ENCODE measurements at places on chromosomes 2 and 18.

GRCh38 chr2:45570671-45571334, 40.3 kb downstream of the SRBD1 start:
- DNase-seq: no peak

DNA sequence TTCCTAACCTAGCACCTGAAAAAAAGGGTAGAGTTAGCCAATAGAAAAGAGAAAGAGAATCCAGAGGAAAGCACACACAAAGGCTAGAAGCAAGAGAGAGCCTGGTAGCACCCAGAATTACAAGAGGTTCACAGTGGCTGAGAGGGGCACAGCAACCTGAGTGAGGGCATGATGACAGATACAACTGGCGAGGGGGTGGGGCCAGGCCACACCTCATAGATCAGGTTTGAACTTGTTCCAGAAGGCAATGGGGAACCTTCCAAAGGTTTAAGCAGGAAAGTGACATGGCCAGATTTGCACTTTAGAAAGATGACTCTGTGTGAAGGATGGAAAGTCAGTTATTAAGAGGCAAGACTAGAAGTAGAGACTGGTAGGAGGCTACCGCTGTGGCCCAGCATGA, 148.0 kb downstream of the TTC32 start:
- no peak for DNase-seq

GRCh38 chr18:3649633-3650426, 199.9 kb downstream of the TGIF1 start:
- no peak for DNase-seq

- no peak for DNase-seq
Measured at GRCh38 chr2:71665168-71666093, 212.1 kb downstream of the DYSF start.

- no peak for DNase-seq
Measured at GRCh38 chr2:217801115-217801531, 201.7 kb downstream of the TNS1 start.

DNA sequence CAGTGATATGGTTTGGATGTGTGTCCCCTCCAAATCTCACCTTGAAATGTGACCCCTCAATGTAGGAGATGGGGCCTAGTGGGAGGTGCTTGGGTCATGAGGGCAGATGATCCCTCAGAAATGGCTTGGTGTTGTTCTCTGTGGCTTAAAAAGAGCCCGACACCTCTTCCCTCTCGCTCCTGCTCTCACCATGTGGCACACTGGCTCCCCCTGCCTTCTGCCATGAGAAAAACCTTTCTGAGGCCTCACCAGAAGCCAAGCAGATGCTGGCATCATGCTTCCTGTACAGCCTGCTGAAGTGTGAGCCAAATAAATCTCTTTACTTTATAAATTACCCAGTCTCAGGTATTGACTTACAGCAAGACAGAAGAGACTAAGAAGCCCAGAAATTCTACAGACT, 357.1 kb downstream of the NRXN1 start:
- no peak for DNase-seq

- DNase-seq: no peak
Measured at GRCh38 chr2:149310349-149310748, 20.0 kb upstream of the LYPD6 start.

GRCh38 chr18:23629444-23629946, 33.2 kb downstream of the ANKRD29 start:
- DNase-seq: no peak

DNA sequence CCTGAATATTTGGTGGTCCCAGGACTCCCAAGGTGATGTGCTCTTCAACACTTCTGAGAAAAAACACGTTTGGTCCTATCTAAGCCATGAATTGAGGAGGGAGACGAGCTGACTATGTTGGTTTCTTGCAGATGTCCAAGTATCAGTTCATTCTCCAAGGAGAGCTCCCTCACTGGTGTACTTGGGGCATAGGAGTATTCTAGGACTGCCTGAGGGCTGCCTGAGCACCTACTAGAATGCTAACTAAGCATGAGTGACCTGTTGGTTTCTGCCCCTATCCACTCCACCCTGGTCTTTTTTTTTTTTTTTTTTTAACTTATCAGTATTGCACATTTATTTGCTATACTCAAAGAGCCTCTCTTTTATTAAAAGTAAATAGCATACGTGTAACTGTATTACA, 200.5 kb upstream of the FANCL start:
- DNase-seq: no peak

GRCh38 chr2:197799068-197799467, 5.3 kb upstream of the PLCL1 start:
- DNase-seq: no peak

GRCh38 chr2:555164-555922, 121.9 kb downstream of the TMEM18 start:
- DNase-seq: no peak

DNA sequence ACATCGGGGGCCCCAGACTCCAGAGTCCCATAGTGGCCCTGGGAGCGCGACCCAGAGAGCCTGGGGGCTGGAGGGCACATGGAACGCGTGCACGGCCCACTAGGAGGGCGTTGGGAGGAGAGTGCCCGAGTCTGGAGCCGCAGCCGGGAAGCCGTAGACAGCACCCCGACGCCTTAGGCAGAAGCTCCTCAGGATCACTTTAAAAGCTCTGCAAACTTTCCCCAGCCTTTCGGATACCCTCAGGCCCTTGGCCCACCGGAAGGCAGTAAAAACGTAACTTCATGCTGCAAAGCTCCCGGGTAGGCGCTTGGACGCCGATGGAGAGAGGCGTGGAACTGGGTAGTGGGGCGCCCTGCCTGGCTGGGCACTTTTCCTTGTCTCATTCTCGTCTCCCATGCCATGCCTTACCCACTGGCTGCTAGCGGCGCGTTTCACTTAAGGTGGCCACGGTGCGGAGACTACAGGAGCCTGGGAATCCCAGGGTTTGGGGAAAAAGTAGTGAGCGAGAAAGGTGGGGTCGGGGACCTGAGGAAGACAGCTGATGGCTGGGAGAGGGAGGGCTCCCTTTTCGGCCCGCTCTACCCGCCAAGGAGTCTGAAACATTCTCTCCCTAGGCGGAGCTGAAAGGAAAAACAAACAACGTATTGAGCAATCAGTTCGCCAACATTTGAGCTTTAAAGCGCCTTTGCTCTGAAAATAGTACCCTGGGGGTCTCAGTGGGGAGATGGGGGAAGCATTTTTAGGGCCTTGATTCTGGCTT, 141.8 kb downstream of the MEIS1 start:
- DNase-seq: no peak

DNA sequence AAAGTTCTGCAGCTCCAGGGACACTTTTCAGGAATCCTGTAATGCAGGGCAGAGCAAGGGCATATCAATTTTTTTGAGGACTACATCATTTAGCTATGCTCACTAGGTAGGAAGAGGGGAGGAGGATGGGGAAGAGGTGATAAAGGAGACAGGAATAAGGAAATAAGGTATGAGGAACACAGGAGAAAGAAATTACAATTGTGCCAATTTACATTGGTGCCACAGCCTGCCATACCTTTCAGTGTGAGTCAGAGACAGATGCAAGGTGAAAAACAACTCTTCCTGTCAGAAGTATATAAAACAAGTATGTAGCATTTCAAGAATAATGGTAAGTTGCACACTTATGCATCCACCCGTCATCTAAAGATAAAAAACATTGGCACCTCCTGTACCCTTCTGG, 5.4 kb upstream of the MRPS9 start:
- no peak for DNase-seq

- no peak for DNase-seq
Measured at GRCh38 chr2:232674491-232674890, 22.6 kb upstream of the GIGYF2 start.

DNA sequence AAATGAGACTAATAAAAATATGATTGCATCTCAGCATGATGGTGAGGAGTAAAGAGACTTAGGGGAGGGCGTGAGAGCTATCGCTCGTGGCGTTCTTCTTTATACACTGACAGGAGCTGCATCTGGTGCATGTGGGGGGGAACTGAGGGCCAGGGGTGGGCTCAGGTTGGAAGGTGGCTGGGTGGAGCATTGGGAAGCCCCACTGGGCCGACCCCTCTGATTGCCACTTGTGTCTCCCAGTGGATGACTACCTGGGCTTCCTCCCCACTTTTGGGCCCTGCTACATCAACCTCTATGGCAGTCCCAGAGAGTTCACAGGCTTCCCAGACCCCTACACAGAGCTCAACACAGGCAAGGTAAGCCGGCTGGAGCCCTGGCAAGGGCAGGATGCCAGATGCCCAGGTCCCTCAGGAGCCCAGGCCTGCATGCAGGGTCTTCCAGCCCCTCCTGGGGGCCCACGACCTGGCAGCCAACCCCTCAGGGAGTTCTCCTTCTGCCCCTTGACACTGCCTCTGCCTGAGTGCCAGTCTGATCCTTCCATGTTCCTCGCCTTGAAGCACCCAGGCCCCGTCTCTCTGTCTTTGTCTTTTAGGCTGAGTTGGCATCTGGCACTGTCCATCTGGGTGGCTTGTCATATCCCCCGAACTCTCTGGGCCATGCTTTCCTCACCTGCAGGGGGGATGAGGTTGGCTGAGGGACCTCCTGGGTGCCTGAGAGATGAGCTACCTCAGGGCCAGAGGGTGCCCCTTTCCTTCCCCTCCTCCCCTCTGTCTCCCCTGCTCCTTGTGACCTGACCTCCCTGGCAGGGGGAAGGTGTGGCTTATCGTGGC, 97.7 kb downstream of the DYSF start:
- DNase-seq: no peak

DNA sequence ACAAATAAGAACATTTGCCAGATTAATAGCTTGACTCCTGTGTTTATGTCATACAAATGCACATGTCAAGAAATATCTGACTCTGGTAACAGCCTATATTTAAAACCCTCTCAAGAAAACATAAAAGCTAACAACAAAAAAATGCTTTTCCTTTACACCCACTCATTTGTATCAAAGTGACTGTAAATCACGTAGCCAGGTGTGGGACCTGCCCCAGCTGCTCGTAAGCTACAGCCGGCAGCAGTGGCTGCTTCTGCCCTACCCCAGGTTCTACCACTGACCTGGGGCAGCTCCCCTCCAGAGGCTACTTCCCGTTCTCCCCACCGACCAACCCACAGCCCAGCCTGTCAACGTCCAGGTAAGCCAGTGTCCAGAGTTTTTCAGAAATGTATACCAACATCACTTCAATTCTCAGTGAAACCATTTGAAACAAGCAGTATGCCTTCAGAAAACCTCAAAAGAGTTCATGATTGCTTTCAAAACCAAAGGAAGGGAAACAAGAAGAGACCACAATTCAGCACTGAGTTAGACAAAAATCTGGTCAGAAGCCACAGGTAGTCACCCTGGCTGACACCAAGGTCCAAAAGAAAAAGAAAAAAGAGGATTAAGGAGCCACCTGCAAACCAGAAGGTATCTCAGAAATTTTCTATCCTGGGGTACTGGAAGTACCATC, 40.4 kb downstream of the KIDINS220 start:
- DNase-seq: no peak

DNA sequence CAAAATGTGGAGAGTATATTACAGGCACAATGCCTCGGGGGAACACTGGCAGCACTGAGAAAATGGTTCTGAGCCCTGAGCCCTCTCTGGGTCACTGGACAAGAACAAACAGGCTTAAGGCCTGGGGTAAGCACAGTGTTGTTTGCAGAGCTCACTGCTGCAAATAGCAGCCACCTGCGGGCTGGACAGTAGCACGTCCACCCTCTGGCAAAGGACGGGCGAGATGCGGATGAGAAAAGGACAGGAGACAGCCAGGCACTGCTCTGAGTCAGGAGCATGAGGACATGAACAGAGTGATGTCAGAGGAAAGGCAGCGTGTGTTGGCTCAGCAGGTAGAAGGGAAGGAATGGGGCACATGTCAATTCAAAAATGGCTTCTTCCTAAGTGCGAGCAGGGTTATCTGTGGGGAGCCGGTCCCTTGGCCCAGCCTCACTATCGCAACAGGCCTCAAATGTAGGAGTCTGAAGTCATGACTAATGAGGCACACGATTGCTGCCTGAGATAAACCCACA, 25.9 kb upstream of the NEB start:
- no peak for DNase-seq

DNA sequence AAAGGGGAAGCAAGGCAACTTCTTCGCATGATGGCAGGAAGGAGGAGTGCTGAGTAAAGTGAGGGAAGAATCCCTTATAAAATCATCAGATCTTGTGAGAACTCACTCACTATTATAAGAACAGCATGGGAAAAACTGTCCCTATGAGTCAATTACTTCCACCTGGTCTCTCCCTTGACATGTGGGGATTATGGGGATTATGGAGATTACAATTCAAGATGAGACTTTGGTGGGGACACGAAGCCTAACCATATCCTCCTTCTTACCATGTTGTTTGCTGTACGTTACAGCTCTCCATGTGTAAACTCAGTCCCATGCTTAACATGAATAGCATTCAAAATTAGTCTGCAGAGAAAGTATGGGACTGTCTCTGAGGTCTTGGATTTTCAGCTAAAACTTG, 1096.8 kb upstream of the ACVR2A start:
- DNase-seq: no peak

- no peak for DNase-seq
Measured at GRCh38 chr2:150232871-150233270, 254.6 kb downstream of the RND3 start.

DNA sequence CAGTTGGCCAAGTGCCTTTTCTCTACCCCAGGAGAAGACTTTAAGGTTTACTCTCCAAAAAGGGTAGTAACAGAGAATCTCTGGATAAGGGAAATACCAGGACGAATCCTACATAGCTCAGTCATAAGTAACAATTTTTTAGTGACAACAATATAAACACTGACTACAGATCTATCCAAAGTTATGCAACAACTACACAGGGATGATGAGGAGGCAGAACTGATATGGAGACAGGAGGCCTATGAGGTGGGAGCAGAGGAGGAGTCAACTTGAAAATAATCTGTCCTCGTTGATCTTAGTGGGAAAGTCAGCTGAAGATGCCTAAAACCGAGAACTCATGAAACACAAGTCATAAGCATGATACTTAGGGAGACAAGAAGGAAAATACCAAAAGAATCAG, 40.2 kb downstream of the SLC35F5 start:
- no peak for DNase-seq

GRCh38 chr2:163625632-163626031, 110.2 kb downstream of the FIGN start:
- DNase-seq: no peak

DNA sequence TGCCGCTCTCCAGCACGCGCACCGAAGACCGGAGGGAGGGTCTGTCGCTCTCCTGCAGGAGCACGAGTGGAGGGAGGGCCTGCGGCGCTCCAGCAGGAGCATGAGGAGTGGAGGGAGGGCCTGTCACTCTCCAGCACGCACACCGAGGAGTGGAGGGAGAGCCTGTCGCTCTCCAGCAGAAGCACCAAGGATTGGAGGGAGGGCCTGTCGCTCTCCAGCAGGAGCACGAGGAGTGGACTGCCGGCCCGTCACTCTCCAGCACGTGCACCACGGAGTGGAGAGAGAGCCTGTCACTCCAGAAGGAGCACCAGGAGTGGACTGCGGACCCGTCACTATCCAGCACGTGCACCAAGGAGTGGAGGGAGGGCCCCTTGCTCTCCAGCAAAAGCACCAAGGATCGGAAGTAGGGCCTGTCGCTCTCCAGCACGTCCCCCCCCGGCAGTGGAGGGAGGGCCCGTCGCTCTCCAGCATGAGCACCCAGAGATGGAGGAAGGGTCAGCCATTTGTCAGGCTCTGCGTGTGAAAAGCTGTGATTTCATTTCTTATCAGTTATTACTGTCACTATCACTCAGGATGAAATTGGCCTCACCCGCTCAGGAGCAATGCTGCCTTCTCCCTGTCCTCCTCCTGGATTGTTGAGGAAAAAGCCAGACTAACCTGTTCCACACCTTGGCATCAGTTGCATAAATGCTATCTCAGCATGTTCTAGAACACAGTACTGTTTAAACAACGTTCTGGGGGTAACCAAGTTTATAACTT, 35.9 kb downstream of the ADI1 start:
- DNase-seq: no peak

GRCh38 chr2:69190743-69191404, 177.9 kb downstream of the ANTXR1 start:
- DNase-seq: no peak

GRCh38 chr2:155250800-155251199, 552.3 kb downstream of the KCNJ3 start:
- no peak for DNase-seq

Data from cortex of kidney (tissue), 1 donor.